ENCODE measurements at places on chromosomes 12 and 14. TPM values are rescaled to one million over a fixed set of nuclear protein-coding genes. Genes with fewer than 3 reads are reported as not detected.

Gene IL22
- not detected for polyA plus RNA-seq

Gene ZNF664
- 94.5 TPM for polyA plus RNA-seq

Gene OLR1
- polyA plus RNA-seq: 16.0 TPM

Gene TMTC2
- 31.9 TPM for polyA plus RNA-seq

Gene ZFYVE26
- 14.0 TPM for polyA plus RNA-seq

Gene GRIP1
- 27.7 TPM for polyA plus RNA-seq

Gene MYF6
- 2.2 TPM for polyA plus RNA-seq

Gene BEGAIN
- polyA plus RNA-seq: 26.6 TPM

Gene TAS2R50
- polyA plus RNA-seq: 0.17 TPM

Gene NR1H4
- polyA plus RNA-seq: 0.48 TPM

Gene ABHD12B
- polyA plus RNA-seq: 1.3 TPM

Gene ALX1
- polyA plus RNA-seq: 0.41 TPM

Gene PHETA1
- polyA plus RNA-seq: 15.9 TPM

Gene SARNP
- 95.9 TPM for polyA plus RNA-seq

Gene CLEC14A
- 12.3 TPM for polyA plus RNA-seq

Gene SELPLG
- 12.2 TPM for polyA plus RNA-seq

Gene CD69
- 0.63 TPM for polyA plus RNA-seq

Gene TMEM30B
- 2.9 TPM for polyA plus RNA-seq

Gene PLEKHG7
- polyA plus RNA-seq: not detected

Gene OASL
- 0.21 TPM for polyA plus RNA-seq

Gene DNAJC22
- 2.4 TPM for polyA plus RNA-seq

Gene KITLG
- 15.4 TPM for polyA plus RNA-seq

Gene CLEC12A
- polyA plus RNA-seq: 1.6 TPM

Gene NKX2-1
- not detected for polyA plus RNA-seq

Gene CMA1
- not detected for polyA plus RNA-seq

Gene ZFYVE1
- polyA plus RNA-seq: 17.1 TPM

Gene CCDC198
- polyA plus RNA-seq: 6.7 TPM

Gene C12orf54
- polyA plus RNA-seq: 1.1 TPM

Gene CKAP4
- polyA plus RNA-seq: 59.2 TPM

Gene TPH2
- polyA plus RNA-seq: 0.43 TPM

Gene ARF6
- 36.9 TPM for polyA plus RNA-seq

Gene TSPAN8
- 0.35 TPM for polyA plus RNA-seq

Gene NXPH4
- polyA plus RNA-seq: 28.0 TPM

Gene SOAT2
- not detected for polyA plus RNA-seq

Gene KLRC1
- polyA plus RNA-seq: 1.6 TPM

Gene LALBA
- polyA plus RNA-seq: not detected

Data from spinal cord (tissue), 10 donors.